Stimulated activated naive CD4-positive, alpha-beta T cell (primary cell): ENCODE measurements at places on chromosomes 12 and 14.

GRCh38 chr12:70534466-70534865, 102.8 kb downstream of the PTPRB start:
- no peak for DNase-seq

DNA sequence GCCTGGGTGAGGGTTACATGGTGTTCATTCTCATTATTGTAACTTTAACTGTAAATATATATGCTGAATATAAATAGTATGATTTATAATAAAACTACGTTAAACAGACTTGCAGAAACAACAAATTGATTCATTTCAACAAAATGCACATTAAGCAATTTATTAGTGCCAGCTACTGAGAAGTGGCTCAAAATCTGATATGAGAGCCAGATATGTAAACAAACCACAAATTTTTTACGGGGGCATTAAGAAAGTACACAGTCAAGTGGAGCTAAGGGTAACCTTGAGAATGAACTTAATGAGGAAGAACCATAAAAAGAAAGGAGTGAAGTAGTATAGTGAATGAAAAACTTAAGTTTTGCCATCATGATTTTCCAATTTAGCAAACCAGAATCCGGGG, 40.3 kb downstream of the CEP128 start:
- DNase-seq: no peak

DNA sequence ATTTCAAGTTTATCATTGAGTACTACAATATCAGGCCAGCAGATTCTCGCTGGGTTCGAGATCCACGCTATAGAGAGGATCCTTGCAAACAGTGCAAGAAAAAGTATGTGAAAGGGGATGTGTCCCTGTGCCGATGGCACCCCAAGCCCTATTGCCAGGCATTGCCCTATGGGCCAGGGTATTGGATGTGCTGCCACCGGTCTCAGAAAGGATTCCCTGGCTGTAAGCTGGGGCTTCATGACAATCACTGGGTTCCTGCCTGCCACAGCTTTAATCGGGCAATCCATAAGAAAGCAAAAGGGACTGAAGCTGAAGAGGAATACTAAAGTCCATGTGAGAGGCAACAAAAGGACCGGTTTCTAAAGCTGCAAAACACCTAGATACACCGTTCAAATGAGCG, 59.4 kb downstream of the ATG14 start:
- DNase-seq: no peak

DNA sequence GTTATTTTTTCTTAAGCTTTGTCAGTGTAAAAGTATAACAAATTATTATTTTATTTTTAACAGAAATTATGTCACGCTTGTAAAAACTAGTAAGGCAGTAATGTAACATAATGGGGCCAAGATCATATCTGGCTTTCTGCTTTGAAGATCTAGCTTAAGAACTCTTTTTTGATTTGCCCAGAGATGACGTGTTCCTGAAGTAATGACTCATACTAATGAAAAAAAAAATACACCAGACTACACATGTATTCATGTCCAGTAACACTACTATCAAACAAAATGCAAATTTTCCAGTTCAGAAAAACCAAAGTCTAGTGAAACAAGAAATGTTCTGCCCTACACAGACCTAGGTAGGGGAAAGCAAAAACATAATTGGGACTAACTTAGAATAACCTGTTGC, 432.2 kb upstream of the ATXN7L3B start:
- DNase-seq: no peak

GRCh38 chr12:98998697-98999299, 353.7 kb downstream of the APAF1 start:
- DNase-seq: no peak

GRCh38 chr14:50106178-50106577, 10.2 kb downstream of the VCPKMT start:
- DNase-seq: no peak

DNA sequence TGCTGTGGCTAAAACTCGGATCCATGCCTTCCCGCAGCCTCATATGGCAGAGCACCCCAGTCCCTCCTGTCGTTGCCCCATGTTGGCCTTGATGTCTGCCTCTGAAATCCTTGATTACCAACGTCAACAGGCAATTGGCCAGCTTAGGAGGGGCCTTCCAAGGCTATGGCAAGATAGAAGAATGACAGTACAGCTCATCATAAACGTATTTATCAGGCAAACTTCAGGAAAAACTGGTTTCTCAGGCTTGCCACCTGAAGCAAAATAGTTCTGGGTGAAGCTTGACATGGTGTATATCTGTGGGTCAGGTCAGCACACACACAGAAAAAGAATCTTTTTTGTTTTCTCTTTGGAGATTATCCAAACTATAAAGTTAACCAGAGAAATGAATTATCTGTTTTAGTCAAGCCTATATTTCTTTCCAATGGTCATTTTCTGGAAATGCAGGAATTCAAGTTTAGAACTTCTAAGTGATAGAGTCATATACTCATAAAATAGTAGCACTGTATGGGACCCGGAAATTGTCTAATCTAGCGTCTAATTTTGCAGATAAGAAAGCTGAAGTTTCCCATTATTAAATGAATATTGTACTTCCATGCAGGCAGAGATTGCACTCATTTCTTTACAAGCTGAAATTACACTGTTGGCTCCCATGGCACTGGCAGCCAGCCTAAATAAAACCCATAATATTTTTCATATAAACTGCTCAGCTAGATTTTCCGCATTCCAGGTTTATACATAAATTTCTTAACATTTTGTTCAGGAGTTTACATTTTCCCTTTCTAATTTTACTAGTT, 24.4 kb upstream of the DUSP16 start:
- no peak for DNase-seq

GRCh38 chr12:31492599-31493196, 98.2 kb downstream of the DENND5B start:
- no peak for DNase-seq

DNA sequence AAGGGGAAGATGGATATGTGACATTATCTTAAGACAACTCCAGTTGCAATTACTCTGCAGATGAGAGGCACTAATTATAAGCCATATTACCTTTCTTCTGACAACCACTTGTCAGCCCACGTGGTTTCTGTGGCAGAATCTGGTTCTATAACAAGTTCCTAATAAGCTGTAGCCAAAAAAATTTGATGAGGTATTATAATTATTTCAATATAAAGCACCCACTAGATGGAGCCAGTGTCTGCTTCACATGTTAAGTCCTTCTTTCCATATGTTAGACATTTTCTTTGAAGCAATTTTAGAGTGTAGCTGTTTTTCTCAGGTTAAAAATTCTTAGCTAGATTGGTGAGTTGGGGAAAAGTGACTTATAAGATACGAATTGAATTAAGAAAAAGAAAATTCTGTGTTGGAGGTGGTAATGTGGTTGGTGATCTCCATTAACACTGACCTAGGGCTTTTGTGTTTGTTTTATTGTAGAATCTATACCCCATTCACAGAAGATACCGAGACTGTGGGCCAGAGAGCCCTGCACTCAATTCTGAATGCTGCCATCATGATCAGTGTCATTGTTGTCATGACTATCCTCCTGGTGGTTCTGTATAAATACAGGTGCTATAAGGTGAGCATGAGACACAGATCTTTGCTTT, 36.9 kb downstream of the PSEN1 start:
- peak; percentile 3 for DNase-seq

- no peak for DNase-seq
These were observed 34.9 kb downstream of the CCDC177 start for GRCh38 chr14:69539631-69540410.

GRCh38 chr14:96072746-96073145, 33.6 kb downstream of the C14orf132 start:
- no peak for DNase-seq

GRCh38 chr14:61153431-61153830, 127.7 kb downstream of the TMEM30B start:
- no peak for DNase-seq

GRCh38 chr12:125882141-125882540, 816.9 kb downstream of the AACS start:
- DNase-seq: no peak

DNA sequence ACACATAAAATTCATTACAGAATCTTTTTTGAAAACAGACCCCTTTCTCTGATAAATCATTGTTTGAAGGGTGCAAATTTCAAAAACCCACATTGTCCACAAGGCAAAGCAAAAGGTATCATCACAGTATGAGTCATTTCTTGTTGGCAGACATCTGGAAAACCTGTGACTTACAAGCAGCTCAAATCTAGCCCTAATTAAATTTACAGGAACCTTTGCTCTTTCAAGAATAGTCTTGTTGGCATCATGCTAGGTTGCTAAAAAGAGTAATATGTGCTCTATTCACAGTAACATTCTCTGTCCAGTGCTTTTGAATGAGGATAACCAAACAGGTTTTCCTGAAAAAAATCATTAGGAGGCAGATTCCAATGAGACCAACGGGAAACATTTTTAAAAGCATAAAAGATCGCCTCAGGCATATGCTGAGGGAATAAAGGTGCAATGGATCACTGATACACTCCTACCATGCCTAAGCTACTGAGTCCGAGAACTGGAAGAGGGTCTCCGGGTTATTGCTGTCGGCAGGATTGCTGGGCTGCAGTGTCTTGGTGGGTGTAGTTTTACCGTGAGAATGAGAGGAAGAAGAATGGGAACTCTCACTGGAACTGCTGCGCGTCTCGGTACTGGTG, 55.5 kb upstream of the TTC7B start:
- no peak for DNase-seq

GRCh38 chr14:106174206-106174605, 647.8 kb downstream of the TMEM121 start:
- DNase-seq: peak; percentile 78

DNA sequence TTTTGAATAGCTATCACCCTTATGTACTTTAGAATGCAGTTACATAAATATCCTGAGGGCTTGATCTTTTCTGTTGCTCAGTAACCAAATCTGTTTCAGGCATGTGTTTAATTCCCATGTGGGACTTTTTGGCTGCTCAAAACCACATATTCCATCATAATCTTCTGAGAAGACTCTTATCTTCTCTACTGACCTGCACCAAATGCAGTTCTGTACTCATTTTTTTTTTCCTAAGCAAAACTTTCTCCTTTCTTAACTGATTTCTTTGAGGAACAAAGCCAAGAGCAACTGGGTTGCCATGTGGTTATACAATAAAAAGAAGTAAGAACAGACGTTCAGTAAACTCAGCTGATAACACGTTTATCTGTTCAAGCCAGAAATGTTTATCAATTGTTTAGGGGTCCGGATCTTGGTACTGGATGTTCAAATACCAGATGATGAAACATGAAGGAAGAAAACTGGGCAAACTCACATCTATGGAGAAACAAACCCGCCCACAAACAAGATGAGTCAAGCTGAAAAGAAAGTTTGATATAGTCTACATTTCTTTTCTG, 50.1 kb downstream of the TMEM132C start:
- no peak for DNase-seq

DNA sequence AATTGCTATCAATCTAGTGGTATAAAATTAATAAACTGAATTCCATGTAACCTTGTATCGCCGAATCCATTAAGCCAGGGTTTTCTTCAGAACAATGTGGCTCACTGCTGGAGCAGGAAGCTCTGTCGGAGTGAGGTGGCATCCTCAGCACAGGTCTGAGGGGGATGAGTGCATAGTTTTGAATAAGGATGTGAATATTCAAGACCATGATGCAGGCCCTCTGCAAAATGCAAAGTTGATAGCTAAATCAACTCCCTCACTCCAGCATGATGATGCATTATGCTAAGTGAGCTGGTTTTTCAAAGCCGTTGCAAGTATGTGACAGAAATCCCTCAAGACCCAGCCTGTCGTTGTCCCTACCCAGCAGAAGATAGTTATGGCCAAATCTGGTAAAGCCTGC, 53.0 kb downstream of the TRIM9 start:
- DNase-seq: no peak

DNA sequence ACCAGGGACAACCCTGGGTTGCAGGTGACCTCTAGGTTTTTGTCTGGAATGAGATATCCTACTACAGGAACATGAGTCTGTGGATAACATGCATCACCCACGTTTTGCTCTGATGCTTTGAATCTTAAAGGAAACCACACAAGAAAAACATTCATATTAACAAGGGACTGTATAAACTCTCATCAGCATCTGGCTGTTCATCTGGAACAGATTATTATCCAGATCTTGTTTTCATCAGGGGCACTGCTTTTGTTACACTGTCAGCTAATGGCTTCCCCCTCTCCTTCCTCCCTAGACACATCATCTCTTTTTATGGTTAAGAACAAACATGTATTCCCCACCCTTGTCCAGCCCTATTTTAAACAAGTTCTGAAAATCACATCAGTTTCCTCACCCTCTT, 1095.7 kb downstream of the AACS start:
- DNase-seq: no peak

DNA sequence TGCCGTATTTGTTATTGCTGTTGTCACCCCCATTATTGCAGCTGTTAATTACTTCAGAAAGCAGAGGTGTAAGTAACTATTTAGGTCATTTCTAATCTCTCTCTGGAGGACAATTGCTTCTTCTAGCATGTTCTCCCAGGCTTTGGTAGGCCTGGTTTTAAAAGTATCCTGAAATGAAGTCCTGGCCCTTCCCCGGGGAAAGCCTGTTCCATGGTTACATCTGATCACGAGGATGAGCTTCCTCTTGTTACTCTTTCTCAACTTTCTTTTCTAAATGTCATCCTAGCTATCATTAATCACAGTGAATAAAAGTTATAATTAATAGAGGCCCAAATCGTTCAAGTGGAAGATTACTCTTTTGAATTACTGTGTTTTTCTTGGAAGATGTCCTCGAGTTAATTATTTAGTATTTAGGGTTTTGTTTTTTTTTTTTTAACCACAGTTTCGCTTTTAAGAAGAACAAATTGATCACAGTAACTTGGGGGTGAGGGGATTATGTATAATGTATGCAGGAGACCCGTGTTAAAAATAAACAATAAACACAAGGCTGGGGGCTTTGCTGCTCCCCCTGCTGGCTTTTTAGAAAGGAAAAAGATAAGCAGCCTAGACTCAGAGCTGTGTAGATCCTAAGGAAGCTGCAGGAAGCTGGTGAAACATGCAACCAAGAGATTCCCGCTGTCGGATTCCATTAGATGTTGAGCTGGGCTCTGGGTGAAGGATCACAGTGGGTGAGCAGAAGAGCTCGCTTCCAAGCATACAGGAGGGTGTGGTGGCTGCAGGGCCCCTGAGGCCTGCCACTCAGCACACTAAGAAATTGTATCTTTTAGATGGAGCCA, 420.1 kb downstream of the FUT8 start:
- no peak for DNase-seq

- DNase-seq: no peak
These were observed 27.2 kb upstream of the RESF1 start for GRCh38 chr12:31931796-31932715.

GRCh38 chr12:19546027-19546426, 106.7 kb downstream of the AEBP2 start:
- no peak for DNase-seq

DNA sequence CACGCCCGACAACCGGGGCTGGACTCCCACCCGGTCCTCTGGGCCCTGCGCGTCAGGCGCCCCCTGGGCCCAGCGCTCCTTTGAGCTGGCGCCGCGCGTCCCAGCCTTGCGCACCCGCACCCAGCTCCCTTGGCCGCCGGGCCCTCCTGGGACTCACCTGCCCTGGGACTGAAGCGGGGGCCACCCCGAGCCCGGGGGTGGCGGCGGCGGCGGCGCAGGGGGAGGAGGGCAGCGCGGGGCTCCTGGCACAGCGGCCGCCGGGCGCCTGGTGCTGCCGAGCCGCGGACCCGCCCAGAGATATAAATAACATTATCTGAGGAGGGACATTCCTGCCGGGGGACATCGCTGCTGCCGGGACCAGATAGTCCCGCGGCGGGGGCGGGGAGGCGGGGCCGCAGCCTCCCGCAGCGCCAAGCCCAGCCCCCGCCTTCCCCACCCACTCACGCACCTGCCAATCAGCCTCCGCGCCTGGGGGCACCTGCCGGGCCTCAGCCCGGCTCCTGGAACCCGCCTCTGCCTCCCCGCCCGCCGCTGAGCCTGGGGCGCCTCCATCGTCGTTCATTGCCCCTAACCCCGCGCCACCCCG, at the start of gene SPTB:
Gene SPTB, minus strand, starts transcription at position 273 of the 586 bp plus-strand sequence. CDS start 56,813 bp downstream, outside the sequence.
- DNase-seq: peak; percentile 43
